Regular cardiac myocyte (primary cell): ENCODE measurements at places on chromosomes 4 and X. TPM values are rescaled to one million over a fixed set of nuclear protein-coding genes. Genes with fewer than 3 reads are reported as not detected.

GPR119 gene
- not detected in 2 replicates for total RNA-seq

TEX13D gene
- total RNA-seq: not detected in 2 replicates

GLUD2 gene
- total RNA-seq: 1.1 and 1.2 TPM in 2 replicates

NEXMIF gene
- under 0.01 TPM in 2 replicates for total RNA-seq

SUPT20HL2 gene
- total RNA-seq: not detected in 2 replicates

LUZP4 gene
- not detected in 2 replicates for total RNA-seq

NAP1L2 gene
- total RNA-seq: 2.3 and 2.8 TPM in 2 replicates

SOD3 gene
- total RNA-seq: 9.4 and 156 TPM in 2 replicates

SSX1 gene
- not detected in 2 replicates for total RNA-seq

STPG2 gene
- under 0.01 and 0.56 TPM in 2 replicates for total RNA-seq

PTTG2 gene
- total RNA-seq: 0.19 TPM in 1 of 2 replicates, not detected in the other

CT45A10 gene
- not detected in 2 replicates for total RNA-seq

SPANXA1 gene
- not detected in 2 replicates for total RNA-seq

DIPK2B gene
- under 0.01 and 0.19 TPM in 2 replicates for total RNA-seq

WDR44 gene
- total RNA-seq: 15.5 and 16.5 TPM in 2 replicates

SPP1 gene
- total RNA-seq: 10.7 and 26.5 TPM in 2 replicates

CLIC2 gene
- under 0.01 and 0.85 TPM in 2 replicates for total RNA-seq

FSTL5 gene
- not detected in 2 replicates for total RNA-seq

DCLK2 gene
- 3.3 and 3.9 TPM in 2 replicates for total RNA-seq

FAM114A1 gene
- 489 and 527 TPM in 2 replicates for total RNA-seq

UGT2A1 gene
- not detected in 2 replicates for total RNA-seq

S100G gene
- total RNA-seq: not detected in 2 replicates

TMEM150C gene
- 0.38 and 0.85 TPM in 2 replicates for total RNA-seq

CTAG1A gene
- not detected in 2 replicates for total RNA-seq

SPANXD gene
- total RNA-seq: not detected in 2 replicates

SMIM20 gene
- total RNA-seq: 25.1 and 28.2 TPM in 2 replicates

TRAM1L1 gene
- total RNA-seq: 3.3 and 3.9 TPM in 2 replicates
